ENCODE measurements at places on chromosomes 6 and 20.

DNA sequence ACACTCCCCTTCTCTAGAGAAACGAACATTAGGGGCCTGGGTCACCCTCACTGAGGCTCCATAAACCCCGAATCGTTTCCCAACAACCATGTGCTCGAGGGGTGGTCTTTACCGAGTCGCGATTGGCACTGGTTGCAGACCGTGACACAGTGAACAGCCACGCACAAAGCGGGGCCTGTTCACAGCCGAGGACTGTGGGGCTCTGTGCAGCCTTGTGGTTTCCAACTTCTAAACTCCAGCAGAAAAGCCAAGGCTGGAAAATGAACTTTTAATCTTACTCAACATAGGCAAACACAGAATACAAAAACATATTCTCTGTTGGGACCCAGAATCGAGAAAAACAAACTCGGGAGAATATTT lies 19.0 kb downstream of the RRBP1 start:
- DNase-seq, result no peak

DNA sequence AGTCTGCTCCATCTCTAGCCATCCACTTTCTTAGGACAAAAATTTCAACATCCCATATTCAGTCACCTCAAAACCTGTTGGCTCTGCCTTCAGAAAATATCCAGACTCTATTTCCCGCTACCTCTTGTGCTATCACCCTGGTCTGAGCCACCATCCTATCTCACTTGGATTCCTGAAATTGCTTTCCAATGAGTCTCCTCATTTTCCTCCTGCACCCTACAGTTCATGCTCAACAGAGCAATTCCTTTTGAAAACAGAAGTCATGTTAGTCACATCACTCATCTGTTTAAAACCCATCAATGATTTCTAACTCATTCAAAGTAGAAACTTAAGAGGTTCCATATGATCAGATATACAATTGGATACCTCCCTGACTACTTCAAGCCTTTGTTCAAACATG lies 229.9 kb downstream of the ADGRG6 start:
- no peak for DNase-seq

DNA sequence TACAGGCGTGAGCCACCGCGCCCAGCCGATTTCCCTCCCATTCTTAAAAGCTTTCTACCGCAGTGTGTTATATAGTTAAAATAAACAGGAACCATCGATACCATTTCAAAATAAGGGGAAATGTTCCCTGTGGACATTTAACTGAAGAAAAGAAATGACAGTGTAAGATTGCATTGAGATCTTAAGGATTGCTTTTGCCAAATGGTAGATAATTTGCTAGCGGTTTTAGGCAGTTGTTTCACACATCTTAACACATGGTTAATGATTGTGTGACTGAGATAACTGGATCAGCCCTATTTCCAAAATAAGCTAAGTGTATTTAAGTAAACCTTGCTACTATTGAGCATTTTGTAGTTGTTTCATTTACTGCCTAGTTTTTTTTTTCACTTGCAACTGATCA lies 15.6 kb downstream of the STX16 start:
- no peak for DNase-seq

DNA sequence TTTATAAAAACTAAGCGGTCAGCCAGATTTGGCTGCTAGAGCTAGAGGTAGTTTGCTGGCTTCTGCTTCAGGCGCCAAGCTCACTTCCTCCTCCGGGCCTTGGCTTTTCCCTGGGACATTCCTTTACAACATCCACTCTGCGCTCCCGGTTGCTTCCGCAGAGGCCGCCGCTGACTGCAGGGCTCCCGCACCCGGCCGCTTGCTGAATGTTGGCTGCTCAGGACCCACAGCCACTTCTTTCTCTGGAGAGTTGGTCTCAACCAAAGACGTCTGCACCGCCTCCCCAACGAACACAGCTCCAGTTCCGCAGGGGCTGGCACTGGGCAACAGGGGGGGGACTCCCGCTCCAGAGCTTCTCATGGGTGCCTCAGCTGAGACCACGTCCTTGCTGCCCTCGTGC lies 282.8 kb downstream of the TFAP2C start:
- DNase-seq, result no peak

- DNase-seq, result no peak
These were observed 79.8 kb downstream of the KIF13A start for GRCh38 chr6:17907406-17908229.

- DNase-seq, result no peak
These were observed 74.6 kb downstream of the RPP40 start for GRCh38 chr6:4929097-4929718.

DNA sequence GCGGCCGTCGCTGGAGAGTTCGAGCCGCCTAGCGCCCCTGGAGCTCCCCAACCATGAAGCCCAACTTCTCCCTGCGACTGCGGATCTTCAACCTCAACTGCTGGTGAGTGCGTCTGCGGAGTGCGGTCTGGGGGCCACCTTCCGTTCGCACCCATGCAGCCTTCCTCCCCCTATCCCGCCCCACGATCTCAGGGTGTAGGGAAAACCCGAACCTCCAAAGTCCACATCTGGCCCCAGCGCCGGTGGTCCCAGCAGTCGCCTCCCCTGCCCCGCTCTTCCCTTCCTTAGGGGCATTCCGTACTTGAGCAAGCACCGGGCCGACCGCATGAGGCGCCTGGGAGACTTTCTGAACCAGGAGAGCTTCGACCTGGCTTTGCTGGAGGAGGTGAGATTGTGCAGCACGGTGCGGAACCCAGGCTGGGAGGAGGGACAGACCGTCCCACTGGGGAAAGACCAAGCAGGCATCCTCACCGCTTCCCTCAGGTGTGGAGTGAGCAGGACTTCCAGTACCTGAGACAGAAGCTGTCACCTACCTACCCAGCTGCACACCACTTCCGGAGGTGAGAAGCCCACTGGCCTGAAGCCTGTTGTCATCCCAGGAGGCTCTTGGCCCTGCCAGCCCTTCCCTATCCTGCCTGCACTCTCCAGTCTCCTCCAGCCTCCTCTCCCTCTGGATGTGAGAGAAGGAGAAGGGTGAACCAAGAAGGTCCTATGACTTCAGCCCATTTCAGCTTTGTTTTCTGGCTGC lies 719 bp downstream of the SMPD2 start:
- DNase-seq, result no peak

GRCh38 chr6:140156131-140156530 lies 781.7 kb upstream of the CITED2 start:
- DNase-seq, result no peak

DNA sequence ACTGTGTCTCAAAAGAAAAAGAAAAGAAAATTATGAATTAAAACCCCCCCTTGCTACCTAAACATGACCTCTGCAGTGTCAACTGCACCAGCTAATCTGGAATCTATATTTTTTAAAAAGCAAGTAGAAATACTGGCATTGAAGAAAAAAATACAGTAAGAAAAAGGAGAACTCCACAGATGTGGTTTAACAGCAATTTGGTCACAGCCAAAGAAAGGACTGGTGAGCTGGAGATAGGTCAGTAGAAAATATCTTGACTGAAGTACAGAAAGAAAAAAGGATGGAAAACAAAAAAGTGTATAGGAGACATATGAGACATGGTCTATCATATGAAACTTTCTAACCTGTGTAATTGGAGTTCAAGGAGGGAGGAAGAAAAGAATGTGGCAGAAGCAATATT lies 44.1 kb upstream of the ERVFRD-1 start:
- DNase-seq, result no peak

DNA sequence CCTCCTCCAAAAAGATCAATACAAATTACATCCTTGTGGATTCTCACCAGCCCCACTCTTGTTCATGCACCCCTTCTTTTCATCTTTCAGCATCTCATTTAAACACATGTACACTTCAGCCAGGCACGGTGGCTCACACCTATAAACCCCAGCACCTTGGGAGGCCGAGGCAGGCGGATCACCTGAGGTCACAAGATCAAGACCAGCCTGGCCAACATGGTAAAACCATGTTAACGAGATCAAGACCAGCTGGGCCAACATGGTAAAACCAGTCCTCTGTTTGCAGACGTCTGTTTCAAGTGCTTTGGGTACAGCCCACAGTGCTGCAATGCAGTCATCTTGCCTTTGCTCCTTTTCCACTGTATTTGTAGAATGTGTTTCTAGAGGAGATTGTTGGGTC lies 45.3 kb downstream of the ZMYND8 start:
- DNase-seq, result no peak

GRCh38 chr6:113979937-113980336 lies 9.0 kb upstream of the HDAC2 start:
- DNase-seq, result no peak

- no peak for DNase-seq
These were observed 15.7 kb upstream of the POU5F1 start for GRCh38 chr6:31186052-31186734.

DNA sequence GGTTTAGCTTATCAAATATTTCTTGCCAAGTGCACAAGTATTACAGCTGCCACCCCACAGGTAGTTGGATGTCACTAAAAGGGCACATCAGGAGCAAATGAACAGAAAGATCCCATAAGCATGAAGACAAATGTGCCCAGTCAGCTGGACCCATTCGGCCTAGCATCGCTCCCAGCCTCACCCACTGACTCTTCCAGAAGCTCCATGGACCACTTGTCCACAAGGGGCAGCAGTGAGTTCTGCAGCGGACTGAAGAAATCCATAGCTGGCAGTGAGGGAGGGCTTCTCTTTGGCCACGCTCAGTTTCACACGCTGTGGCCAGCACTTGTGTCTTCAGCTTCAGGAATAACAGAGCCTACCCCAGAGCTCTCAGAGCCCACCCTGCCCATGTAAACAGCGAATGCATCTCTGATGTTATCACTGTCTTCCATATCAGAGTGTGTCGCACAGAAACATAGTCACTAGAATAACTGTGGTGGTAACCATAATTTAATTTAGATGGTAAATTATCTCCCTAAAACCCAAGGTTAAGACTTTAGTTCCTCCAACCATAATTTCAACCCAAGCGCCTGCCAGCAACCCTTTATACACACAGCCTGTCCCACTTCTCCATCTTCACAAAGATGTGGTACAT lies 15.8 kb downstream of the CGA start:
- DNase-seq, result no peak

GRCh38 chr6:147974376-147974775 lies 368.3 kb upstream of the SASH1 start:
- DNase-seq, result no peak

DNA sequence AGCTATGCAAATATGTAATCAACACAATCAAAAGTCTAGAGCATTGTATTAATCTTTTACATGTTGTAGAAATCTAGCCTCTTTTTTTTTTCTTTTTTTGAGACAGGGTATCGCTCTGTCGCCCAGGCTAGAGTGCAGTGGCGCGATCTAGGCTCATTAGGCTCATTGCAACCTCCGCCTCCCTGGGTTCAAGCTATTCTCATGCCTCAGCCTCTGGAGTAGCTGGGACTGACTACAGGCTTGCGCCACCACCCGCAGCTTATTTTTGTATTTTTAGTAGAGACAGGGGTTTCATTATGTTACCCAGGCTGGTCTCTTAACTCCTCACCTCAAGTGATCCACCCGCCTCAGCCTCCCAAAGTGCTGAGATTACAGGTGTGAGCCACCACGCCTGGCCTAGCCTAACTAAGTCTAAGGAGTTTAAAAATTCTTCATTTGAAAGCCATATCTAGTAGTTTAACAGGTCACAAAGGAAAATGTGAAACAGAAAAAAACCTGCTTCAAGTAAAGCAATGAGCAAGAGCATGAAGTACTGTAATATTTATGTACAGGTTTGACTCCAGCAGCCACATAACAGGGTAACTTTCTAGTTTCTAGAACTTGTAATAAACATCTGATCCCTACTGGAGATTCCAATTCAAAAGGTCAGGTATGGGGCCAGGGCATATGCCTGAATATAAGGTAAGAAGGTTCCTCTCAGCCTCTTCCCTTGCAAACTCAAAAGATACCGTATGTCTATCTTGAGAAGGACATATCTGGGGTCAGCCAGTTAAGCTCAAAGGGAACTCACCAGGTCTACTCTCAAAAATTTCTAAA lies 4.4 kb downstream of the CPNE1 start:
- no peak for DNase-seq
